Endodermal cell (in vitro differentiated cells): ENCODE measurements at places on chromosomes 4 and X.
A peak's percentile ranks its signal among the peaks of the same experiment; 100 is the strongest.

DNA sequence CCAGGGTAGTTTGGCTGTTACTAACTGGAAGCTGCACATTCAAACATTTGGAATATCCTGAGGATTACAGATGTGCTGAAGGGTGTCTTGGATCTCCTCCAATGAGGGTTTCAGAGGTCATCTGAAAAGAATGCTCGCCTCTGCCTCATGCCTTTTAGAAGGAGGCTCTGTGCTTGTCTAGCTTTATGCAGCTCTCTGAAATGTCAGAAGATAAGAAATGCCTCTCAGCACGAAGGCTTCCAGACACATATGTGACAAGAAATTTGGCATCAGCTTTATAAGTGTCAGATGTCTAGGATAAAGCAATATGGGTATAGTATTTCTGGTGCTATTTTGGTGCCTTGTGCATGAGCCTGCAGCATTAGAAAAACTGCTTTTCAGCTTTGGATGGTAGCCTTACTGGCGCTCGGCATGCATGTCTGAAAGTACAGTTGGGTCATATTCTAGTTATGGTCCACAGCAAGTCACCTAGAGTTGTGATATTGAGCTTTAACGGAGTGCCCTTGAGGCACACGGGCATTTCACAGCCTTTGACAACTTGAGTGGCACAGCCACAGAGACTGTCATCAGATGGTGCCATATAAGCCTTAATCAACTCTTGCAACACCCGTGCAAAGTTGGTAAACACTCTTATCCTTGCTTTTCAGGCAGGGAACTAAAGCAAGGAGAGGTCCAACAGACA, 70.8 kb upstream of the PGRMC2 start:
- no peak overlapping the region for H3K27ac ChIP-seq
- no peaks in the 10 kb centered on the region for H3K27me3 ChIP-seq
- H3K36me3 ChIP-seq = no peaks in the 10 kb centered on the region
- DNase-seq = no peak
- H3K4me3 ChIP-seq = no peak overlapping the region

GRCh38 chr4:170278460-170278859, 188.7 kb upstream of the AADAT start:
- H3K36me3 ChIP-seq = peaks cover 60% of the 10 kb centered on the region
- H3K27me3 ChIP-seq = no peaks in the 10 kb centered on the region
- DNase-seq = no peak

- no peak overlapping the region for H3K4me3 ChIP-seq
- no peaks in the 10 kb centered on the region for H3K4me1 ChIP-seq
- peaks cover 55% of the 10 kb centered on the region for H3K27me3 ChIP-seq
- H3K27ac ChIP-seq = no peak overlapping the region
These were observed 434 bp upstream of the TMEM255A start for GRCh38 chrX:120311727-120312063.

GRCh38 chr4:100736641-100737451, 219.0 kb upstream of the EMCN start:
- H3K4me3 ChIP-seq = peak overlapping the region; percentile 57
- no peak for DNase-seq
- H3K36me3 ChIP-seq = no peaks in the 10 kb centered on the region
- H3K27ac ChIP-seq = peak overlapping the region; percentile 10
- H3K4me1 ChIP-seq = peaks cover 3% of the 10 kb centered on the region

- DNase-seq = no peak
- no peak overlapping the region for H3K27ac ChIP-seq
- H3K27me3 ChIP-seq = no peaks in the 10 kb centered on the region
- H3K4me3 ChIP-seq = no peak overlapping the region
These were observed 102.5 kb downstream of the RASL11B start for GRCh38 chr4:52964561-52965101.

- no peaks in the 10 kb centered on the region for H3K27me3 ChIP-seq
- H3K4me1 ChIP-seq = no peaks in the 10 kb centered on the region
- H3K36me3 ChIP-seq = no peaks in the 10 kb centered on the region
- no peak overlapping the region for H3K4me3 ChIP-seq
- H3K27ac ChIP-seq = no peak overlapping the region
These were observed 45.5 kb downstream of the PPP1R2C start for GRCh38 chrX:42732506-42732905.

- H3K27ac ChIP-seq = no peak overlapping the region
- peaks cover 4% of the 10 kb centered on the region for H3K4me1 ChIP-seq
- DNase-seq = no peak
- no peaks in the 10 kb centered on the region for H3K36me3 ChIP-seq
These were observed 1295.8 kb upstream of the ADGRL3 start for GRCh38 chr4:59904331-59904730.

DNA sequence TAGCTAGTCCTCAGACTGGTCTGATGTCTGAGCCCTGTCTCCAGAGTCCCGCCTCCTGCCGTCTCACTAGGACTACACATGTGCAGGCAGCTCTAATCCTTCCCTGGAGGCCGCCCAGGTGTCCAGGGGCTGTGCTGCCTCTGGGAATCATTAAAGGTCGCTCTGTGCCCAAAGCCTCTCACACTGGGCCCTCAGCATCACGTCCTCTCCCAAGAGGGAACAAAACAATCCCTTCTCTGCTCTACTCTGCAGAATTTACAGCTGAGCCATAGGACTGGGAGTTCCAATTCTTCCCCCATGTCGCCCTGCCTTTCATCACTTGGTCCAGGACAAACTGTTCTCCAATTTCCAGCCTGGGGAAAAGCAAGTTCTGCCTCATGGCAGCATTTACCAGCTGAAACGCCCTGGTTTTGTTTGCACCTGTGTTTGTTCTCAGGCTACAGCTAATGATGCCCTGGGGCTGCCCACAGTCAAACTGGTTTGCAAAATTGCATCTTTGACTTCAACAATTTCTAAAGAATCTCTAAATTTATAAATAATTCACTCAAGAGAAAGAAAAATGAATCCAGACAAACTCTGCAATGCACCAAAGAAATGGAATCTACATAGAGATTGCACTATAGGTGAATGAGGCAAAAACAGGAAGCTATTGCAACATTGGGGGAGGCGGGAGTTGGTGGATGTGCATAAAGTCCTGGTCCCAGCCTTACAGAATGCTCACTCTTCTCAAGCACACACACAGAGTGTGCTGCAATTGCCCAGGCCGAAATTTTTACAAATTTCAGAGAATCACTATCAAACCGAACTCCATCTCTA, 7.2 kb upstream of the MRFAP1 start:
- no peaks in the 10 kb centered on the region for H3K4me1 ChIP-seq
- no peak overlapping the region for H3K27ac ChIP-seq
- H3K36me3 ChIP-seq = no peaks in the 10 kb centered on the region
- no peaks in the 10 kb centered on the region for H3K27me3 ChIP-seq

GRCh38 chrX:29148511-29148910, 561.3 kb downstream of the IL1RAPL1 start:
- no peaks in the 10 kb centered on the region for H3K36me3 ChIP-seq
- H3K27me3 ChIP-seq = no peaks in the 10 kb centered on the region

DNA sequence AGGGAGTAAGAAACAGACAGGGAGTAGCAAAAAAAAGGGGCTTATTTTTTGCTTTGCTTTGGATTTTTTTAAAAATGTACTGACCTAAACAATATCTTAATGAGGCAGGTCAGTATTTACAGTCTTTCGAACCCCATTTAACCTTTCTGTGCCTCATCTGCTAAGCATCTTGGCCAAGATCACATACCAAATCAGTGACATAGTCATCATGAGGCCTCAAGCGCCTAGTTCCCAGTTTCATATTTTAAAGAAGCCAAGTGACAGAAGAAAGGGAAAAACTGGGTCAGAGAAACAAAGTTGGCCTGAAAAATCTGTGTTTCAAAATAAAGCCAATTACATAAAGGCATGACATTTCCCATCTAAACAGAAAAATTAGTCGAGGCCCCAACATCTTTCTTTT, 94.6 kb upstream of the WDR44 start:
- no peak for DNase-seq
- H3K4me1 ChIP-seq = no peaks in the 10 kb centered on the region
- H3K36me3 ChIP-seq = no peaks in the 10 kb centered on the region
- no peaks in the 10 kb centered on the region for H3K27me3 ChIP-seq
- H3K4me3 ChIP-seq = no peak overlapping the region

GRCh38 chr4:3823496-3824341, 57.5 kb downstream of the ADRA2C start:
- H3K4me3 ChIP-seq = no peak overlapping the region
- no peak overlapping the region for H3K27ac ChIP-seq
- peaks cover 9% of the 10 kb centered on the region for H3K27me3 ChIP-seq
- peaks cover 5% of the 10 kb centered on the region for H3K4me1 ChIP-seq
- no peaks in the 10 kb centered on the region for H3K36me3 ChIP-seq
- DNase-seq = no peak

DNA sequence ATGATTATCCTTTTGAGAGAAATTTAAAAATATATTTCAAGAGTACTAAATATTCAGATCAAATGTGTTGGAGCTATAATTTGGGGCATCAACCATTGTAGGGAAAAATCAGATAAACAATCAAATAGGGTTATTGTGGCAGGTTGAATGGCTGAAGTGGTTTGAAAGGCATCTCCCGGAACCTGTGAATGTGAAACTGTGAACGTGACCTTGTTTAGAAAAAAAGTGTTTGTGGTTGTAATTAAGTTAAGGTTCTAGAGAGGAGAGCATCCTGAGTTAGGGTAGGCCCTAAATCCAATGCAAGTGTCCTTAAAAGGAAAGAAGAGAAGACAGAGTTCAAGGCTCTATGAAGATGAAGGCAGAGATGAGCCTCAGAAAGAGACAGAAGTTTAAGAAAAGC, 37.4 kb downstream of the ADGRA3 start:
- no peaks in the 10 kb centered on the region for H3K4me1 ChIP-seq
- no peak overlapping the region for H3K4me3 ChIP-seq
- H3K27me3 ChIP-seq = no peaks in the 10 kb centered on the region
- H3K27ac ChIP-seq = no peak overlapping the region

DNA sequence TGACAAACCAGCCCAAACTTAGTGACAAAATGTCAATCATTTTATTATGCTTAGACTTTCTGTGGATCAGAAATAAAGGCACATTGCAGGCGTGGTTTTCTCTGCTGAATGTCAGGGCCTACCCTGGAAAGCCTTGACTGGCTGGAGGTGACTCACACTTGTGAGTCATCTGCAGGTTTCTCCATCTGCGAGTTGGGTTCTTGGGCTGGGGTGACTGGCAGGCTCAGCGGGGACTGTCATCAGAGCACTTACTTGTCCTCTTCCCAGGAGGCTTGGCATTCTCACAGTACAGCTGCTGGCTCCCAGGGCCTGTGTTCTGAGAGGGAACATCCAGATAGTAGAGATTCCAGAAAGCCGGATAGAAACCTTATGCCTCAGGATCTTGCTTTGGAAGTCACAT, 153.8 kb upstream of the AGA start:
- DNase-seq = peak; percentile 93
- no peak overlapping the region for H3K27ac ChIP-seq
- H3K36me3 ChIP-seq = no peaks in the 10 kb centered on the region

DNA sequence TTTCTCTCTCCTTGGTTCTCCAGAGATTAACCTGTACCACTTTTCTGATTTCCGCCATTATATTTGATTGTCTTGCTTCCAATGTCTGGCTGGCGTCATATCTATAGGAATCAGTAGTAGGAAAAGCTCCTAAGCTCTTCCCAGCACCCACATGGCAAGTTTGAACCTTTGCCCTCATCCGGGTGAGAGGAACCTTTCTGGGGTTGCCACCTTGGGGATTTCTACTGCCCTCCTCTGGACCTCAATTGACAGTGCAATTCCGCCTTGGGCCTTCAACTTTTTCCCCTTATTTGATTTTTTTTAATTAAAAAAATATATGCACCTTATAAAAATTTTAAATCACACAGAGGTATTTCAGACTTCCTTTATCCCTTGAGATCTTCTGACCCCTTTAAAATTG, 2.0 kb upstream of the CXorf66 start:
- no peak overlapping the region for H3K27ac ChIP-seq
- H3K27me3 ChIP-seq = no peaks in the 10 kb centered on the region
- H3K4me1 ChIP-seq = no peaks in the 10 kb centered on the region
- H3K4me3 ChIP-seq = no peak overlapping the region

GRCh38 chrX:102672856-102673255, 21.6 kb downstream of the GPRASP1 start:
- no peaks in the 10 kb centered on the region for H3K27me3 ChIP-seq
- no peaks in the 10 kb centered on the region for H3K36me3 ChIP-seq
- no peak overlapping the region for H3K27ac ChIP-seq

- H3K27ac ChIP-seq = no peak overlapping the region
- no peaks in the 10 kb centered on the region for H3K4me1 ChIP-seq
- H3K36me3 ChIP-seq = no peaks in the 10 kb centered on the region
- DNase-seq = peak; percentile 86
- H3K27me3 ChIP-seq = no peaks in the 10 kb centered on the region
These were observed 277.5 kb upstream of the AGTR2 start for GRCh38 chrX:115892787-115893671.

- H3K4me1 ChIP-seq = no peaks in the 10 kb centered on the region
- no peak overlapping the region for H3K27ac ChIP-seq
- no peak overlapping the region for H3K4me3 ChIP-seq
- H3K27me3 ChIP-seq = no peaks in the 10 kb centered on the region
- no peaks in the 10 kb centered on the region for H3K36me3 ChIP-seq
These were observed 127.6 kb downstream of the LDB2 start for GRCh38 chr4:16770710-16771285.

GRCh38 chrX:114611018-114611619, 27.2 kb downstream of the HTR2C start:
- no peak overlapping the region for H3K27ac ChIP-seq
- no peaks in the 10 kb centered on the region for H3K4me1 ChIP-seq
- no peaks in the 10 kb centered on the region for H3K27me3 ChIP-seq
- DNase-seq = peak; percentile 64
- H3K4me3 ChIP-seq = no peak overlapping the region

DNA sequence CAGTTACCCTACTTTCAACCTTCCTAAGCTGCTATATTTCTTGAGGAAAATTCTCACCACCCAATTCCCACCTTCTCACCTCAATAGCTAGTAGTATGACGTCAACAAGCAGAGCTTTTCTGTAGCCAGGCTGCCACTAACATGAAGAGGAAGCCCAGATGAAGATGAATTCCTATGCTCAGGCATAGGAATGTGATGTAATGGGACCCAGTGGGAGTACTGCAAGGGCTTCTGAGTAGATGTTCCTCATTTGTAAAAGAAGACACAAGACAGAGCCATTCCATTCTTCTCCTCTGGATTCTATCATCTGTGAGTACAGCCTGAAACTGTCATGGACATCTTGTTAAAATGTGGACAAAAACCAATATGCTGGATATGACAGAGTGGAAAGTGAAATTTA, 81.6 kb upstream of the KLF3 start:
- H3K27ac ChIP-seq = no peak overlapping the region
- H3K4me1 ChIP-seq = no peaks in the 10 kb centered on the region
- H3K36me3 ChIP-seq = no peaks in the 10 kb centered on the region

GRCh38 chr4:179145746-179146525, 1703.7 kb upstream of the AGA start:
- no peak overlapping the region for H3K4me3 ChIP-seq
- H3K36me3 ChIP-seq = no peaks in the 10 kb centered on the region
- no peak for DNase-seq
- no peak overlapping the region for H3K27ac ChIP-seq
- no peaks in the 10 kb centered on the region for H3K27me3 ChIP-seq
- H3K4me1 ChIP-seq = no peaks in the 10 kb centered on the region
